GM04504 (cell line): ENCODE measurements at places on chromosomes 2 and 18.

GRCh38 chr2:165594935-165595255 is 125.4 kb downstream of the CSRNP3 start:
- no peak for DNase-seq

DNA sequence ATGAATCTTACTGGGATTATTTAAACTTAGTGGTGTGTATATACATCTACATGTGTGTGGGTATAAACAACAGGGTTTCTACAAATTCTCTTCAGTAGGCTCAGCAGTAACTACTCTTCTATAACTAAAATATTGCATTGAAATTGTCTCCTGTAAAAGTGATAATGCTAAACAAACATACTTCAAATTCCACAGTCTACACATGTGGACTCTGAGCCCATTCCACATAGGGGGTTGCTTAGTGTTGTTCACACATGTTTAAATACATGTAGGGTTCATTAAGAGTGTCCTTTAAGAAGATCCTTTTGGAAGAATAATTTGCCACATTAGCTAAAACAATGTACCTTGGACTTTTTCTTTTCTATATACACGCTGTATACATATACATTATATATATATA is 152.8 kb upstream of the VRK2 start:
- DNase-seq: no peak

DNA sequence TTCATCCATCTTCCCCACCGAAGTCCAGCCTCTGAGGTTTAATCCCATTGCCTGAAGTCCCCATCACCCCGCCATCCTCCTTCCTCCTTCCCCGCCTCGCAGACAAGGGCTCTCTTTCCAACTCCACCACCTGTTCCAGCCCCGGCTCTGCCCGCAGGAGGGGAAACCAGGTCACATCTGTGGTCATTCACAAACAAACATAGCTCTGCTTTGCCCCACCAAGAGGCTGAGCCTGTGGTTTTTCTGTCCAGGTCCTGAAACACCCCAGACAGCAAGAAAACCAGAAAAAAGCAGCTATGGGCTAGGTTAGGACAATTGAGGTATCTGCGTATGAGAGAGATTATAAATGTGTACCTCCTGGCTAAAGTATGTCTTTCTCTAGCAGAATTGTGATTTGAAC is 144.7 kb downstream of the GLI2 start:
- DNase-seq: no peak

- DNase-seq: no peak
Measured at GRCh38 chr2:232506709-232507108, 13.5 kb upstream of the PRSS56 start.

DNA sequence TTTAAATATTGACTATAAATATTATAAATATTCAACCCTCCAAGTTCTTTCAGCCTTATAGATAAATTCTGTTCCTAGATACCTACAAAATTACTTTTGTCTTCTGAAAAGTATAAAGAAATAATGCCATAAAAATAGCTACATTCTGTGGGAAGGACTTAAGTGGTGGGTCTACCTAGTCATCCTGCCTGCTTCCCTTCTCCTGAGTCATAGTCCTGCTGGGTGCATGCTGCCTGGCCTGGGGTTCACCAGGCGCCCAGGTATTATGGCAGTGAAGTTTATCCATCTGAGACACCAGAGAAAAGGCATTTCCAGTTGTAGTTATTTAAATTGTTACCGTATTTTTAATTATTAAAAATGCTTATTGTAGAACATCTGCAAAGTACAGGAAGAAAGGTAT is 167.5 kb downstream of the SLC39A10 start:
- no peak for DNase-seq

DNA sequence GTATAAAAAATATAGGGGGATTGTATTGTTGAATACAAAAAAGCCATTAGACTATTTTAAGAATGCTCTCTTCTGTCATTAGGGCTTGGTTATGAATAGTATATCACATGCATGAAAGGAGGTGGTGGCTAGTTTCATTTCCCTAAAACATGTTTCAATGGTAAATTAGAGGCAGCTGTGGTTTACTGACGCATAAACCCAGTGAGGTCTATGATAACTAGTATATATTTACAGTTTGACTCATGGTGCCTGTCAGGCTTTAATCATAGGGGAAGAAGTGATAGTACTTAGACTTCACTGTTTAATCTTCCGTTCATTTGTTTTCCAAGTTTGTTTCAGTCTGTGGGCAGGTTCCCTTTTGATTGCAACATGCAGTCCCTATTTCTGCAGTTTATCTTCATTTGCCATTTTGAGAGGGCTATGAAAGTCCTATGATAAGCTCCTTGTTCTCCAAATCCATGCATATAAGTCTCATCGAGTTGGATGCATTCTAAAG is 55.1 kb upstream of the MAP4K3 start:
- DNase-seq: peak; percentile 81

GRCh38 chr2:181312515-181312927 is 144.7 kb upstream of the ITGA4 start:
- no peak for DNase-seq

GRCh38 chr2:54404270-54404669 is 51.9 kb upstream of the SPTBN1 start:
- no peak for DNase-seq

DNA sequence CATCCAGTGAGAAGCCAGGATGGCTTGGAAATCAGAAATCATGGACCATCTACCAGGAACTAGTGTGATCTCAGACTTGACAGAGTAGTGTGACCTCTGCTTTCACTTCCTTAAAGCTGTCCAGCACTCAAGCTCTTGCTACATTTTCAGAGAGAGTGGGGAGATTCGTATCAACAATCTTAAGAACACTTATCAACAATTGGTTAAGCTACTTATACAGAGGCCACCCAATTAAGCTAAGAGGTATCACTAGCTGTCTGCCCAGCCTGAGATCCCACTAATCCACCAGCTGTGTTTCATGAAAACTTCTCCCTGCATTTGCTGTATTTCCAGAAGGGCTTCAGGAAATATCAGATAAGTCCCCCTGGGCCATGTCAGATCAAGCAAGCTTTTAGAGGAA is 4.2 kb downstream of the RPRM start:
- no peak for DNase-seq

DNA sequence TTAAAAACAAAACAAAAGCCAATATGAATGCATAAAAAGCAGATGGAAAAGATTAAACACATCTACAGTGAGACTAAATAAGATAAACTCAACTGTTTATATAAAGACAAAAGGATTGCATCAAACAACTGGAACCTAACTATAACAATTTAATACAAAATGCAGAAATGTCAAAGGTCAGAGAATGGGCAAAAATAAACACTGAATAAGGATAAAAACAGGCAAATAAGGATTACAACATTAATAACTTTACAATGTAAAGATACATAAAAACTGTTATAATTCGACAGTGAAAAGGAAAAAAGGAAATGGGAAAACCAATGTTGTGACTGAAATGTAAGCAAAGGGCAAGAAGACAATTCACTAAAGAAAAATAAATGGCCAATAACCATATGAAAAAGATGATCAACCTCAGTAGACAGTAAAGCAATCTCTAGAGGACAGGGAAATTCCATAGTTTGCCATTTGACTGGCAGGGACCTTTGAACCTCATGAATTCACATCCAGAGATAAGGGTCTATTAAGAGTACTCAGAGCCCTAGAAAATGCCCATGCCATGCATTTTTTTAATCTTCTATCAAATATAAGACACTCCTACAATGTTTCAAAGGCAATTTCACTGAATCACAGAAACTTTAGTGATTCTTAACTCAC is 83.7 kb downstream of the TMEM131 start:
- no peak for DNase-seq

DNA sequence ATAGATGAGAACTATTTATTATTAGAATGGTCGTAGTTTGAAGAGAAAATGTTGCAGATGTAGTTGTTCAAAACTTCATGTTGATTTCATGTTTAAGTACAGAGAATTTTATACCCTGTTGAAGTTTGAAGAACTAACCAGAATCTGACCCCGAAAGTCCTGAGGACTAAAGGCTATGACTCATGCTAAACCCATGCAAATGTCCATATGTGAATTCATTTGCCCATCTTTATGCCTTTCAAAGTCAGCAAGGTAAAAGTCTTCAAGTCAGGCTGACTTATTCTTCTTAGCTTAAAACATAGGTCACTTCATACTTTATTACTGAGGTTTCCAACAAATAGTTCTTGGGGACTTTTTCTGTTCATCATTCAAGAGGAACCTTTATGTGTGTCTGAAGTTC is 185.5 kb downstream of the CCDC85A start:
- peak; percentile 17 for DNase-seq

GRCh38 chr2:68302281-68302875 is 17.4 kb downstream of the CNRIP1 start:
- no peak for DNase-seq

DNA sequence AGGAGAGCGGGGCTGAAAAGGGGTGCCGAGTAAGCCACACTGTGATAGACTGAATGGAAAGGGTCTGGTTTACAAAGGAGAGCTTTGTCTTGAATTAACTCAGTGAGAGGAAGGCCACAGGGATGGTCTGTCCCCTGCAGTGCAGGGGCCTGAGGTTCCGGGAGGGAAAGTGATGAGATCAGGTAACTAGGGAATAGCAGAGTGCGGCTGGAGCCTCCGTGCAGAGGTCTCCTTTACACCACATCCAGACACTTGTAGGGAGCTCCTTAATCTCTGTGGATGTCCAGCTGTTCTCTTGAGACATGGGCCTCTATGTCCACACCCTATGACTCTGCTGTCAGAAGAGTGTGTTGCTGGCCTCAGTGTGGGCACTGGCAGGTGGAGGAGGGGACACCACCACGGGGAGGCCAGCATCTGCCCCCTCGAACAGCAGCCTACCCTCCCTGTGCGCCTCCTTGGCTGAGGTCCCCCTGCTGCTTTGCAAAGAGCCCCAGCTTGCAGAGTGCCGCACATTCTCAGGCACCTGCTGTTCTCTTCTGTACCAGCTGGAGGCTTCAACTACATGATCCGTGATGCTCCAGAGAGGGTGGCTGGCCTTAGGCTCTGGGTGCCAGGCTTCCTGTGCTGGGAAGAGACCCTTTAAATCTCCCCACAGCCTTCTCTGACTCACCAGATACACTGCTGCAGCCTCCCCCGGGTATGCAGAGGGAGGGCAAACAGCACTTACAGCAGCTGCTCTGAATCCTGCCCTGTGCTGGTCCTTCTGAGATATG is 25.9 kb downstream of the ENOSF1 start:
- no peak for DNase-seq

- no peak for DNase-seq
Measured at GRCh38 chr18:48950536-48951447, at the start of gene SMAD7. TSS of gene SMAD7 (minus strand) at chr18:48950965. CDS start at chr18:48950424, 541 bp downstream.

DNA sequence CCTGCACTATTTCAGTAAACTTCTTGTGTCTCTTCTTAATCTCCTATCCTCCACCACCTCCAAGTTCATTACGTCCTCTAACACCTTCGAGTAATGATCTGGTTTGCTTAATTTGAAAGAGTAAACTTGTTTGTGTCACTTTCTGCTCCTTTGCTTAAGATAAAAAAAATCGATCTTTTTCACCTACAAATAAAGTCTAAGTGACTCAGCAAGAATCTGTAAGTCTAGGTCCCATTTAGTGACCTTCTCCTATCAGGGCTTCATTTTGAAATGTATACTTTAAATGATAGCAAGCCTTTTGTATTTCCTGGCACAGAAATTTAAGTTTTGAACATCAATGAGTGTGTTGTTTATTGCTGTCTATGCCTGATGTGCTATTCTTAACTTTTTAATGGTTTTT is 260.9 kb upstream of the TFPI start:
- no peak for DNase-seq

DNA sequence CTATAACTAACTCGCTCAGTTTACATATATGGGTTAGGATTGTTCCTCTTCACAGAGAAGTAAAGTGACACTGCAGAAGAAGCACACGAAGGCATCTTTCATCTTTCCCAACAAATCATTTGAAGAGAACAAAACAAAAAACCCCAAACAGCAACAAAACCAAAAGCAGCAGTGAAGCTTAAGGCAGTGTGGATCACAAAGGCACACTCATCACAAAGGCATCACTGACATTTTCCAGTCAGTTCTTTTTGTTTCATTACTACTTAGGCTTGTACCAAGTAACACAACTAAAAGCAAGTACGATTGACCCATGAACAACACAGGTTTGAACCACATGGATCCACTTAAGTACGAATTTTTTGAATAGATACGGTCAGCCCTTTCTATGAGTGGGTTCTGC is 75.7 kb downstream of the RNF152 start:
- DNase-seq: no peak

GRCh38 chr2:136205615-136206014 is 87.7 kb upstream of the CXCR4 start:
- DNase-seq: no peak

DNA sequence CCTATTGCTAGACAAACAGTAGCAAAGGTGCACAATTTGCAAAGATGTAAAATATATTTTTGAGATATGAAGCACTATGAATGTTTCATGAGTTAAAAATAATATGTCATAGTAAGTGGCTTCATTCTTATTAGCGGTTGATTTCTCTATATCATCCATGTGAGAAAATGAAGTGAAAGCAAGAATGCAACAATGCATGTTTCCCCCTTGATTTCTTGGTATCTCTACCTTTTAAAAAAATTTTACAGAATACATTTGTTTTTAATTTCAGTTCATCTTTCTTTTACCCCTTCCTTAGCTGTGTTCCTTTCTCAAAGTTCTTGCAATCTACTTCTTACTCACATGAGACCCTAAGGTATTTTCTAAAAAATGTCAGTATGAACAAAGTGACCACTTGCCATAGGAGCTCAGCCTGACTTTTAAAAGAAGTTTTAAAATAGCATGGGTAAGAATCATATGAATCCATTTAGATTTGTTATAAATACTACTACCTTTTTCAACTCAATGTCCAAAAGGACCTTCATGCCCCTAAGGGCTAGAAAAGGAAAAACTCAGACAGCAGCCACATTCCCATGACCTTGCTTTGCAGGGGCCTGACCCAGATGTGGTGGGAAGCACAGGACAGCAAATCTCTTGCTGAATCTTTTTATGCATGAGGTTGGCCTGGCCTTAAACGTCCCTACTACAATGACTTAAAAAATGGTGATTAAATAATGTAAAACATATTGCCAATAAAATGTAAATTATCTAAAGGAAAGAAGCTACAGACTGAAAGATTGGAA is 14.8 kb upstream of the SLC38A11 start:
- no peak for DNase-seq

- DNase-seq: no peak
Measured at GRCh38 chr2:128332091-128332634, 13.5 kb upstream of the HS6ST1 start.

DNA sequence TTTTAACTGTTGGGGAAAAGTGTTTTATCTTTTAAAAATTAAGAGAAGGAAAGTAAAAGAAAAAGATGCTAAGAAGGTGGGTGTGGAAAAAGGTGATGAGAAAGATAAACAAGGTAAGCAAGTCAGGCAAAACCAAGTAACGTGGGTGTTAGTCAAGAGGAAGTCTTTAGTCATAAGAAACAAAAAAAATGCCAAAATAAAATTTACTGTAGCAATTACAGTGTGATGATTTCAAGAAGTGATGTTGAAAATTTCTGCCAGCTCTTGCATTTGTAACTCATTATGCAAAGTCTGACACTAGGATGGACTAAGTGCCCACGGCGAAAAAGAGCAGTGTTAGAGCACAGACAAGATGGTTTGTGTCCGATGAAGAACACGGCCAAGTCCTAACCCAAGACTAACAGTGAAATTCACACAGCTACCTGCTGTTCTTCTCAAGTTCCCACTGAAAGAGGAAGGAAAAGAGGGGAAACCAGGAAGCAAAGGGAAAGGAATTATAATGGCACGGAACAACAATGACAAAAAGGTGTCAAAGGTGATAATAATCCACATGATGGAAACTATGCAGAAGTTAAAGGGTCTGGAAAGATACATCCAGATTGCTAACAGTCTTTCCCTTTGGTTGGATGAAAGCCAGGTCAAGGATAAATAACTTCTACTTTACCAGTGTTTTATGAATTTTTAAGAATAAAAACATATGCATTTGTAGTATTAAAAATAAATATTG is 34.1 kb downstream of the NOL10 start:
- no peak for DNase-seq
